Right atrium auricular region (tissue), 2 donors: ENCODE measurements at places on chromosomes 16 and 17. TPM values are rescaled to one million over a fixed set of nuclear protein-coding genes. Genes with fewer than 3 reads are reported as not detected.

DNA sequence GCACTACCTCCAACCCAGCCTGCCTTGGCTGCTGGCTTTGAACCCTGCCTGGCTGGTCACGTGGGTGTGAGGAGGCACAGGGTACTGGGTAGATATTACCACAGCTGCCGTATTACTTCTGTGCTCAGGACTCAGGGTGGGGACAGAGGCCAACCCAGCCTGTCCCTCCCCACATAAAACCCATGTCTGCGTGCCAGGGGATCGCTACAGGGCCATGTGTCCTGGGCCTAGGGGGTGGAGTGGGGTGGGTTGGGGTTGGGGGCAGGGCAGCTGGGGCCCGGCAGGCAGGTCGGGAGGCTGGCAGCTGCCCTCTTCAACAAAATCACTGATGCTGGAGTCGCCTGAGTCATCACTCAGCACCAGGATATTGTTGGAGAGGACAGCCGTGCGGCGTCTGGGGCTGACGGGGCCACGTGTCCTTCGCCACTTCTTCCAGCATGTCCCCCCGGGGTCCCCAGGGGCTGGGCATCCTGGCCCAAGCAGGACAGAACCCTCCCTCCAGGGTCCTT lies 39.7 kb upstream of the PVALEF start:
- DNase-seq: no peak

DNA sequence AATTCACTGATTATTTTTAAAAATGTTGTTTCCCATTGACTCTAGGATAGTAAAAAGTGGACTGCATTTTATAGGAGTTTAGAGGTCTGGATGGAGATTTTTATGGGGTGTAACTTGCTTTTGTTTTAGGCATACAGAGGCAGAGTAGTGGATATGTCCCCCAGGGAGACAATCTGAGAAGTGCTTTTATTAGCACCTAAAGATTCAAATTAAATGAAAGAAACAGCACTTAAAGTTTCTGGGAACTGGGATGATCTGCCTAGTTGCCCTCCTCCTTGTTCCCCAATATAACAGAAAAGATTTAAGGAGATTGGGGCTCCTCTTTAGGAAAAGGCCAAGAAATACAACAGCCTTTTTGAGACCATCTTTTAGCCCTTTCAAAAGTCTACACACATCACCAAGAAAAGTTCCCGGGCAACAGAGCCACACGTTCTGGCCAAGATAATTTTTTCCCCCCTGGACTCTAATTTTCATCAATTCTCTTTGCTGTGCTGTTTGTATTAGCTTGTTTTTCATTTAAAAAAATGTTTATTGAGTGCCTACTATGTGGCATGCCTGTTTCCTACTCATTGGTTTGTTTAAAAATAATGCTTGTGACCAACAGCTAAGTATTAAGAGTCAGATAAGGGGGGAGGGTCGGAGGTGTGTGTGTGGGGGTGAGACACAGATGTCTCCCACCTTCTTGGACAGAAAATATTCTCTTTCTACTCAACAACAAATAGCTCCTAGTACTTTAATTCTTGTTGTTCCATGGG lies 2.5 kb upstream of the IGF2BP1 start:
- peak; percentile 7 for DNase-seq

DNA sequence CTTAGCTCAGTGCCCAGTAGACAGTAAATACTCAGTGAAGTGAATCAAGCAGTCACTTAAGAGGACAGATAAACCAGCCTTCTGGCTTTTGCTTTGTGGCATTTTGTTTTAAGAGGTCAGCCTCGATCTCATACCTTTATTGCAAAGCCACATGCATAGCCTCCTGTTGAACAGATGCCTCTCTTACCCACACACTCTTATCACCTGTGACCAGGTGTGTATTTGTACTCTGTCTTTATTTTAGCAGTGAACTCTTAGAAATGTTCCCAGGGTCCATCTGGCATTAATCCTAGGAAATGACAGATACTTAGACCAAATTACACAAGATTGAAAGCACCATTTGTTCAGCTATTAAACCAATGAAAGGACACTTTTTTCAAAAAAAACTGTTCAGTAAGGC lies 1426.5 kb downstream of the CDH11 start:
- no peak for DNase-seq

C16orf92 gene
- not detected for total RNA-seq

SLC12A3 gene
- not detected for total RNA-seq

DNA sequence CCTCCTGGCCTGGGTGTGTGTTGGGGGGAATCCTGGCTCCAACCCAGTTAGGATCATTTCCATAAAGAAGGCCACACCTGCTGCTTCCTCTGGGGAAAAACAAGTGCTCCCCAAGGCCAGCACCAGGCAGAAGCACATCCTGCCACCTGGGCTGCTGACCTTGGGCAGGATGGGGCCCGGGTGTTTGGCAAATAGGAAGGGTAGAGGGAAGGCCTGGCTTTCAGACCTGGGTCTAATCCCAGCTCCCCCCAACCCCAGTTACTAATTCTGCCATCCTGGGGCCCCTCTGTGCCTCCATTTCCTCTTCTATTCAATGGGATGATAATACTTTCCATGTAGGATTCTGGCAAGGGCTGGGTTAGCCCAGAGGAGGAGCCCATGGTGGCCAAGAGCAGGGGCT lies 3.0 kb upstream of the NLRC5 start:
- DNase-seq: no peak

ABCA9 gene
- total RNA-seq: 11.3 TPM

DNA sequence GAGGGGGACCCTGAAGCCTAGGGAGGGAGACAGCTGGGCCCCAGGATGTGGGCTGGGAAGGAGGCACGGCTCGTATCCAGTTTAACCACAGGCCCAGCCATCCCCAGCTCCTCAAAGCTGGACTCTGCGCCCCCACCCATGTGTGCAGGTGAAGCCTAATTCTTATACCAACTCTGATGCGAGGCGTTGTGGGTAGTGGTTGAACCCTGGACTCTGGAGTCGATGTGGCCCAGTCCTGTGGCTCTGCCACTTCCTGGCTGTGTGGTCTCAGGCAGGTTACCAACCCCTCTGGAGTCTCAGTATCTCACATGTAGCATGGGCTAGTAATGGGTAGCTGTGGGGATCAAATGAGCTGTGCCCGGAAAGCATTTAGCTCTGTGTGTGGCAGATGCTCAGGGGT lies 60.4 kb upstream of the TOB1 start:
- no peak for DNase-seq

DNA sequence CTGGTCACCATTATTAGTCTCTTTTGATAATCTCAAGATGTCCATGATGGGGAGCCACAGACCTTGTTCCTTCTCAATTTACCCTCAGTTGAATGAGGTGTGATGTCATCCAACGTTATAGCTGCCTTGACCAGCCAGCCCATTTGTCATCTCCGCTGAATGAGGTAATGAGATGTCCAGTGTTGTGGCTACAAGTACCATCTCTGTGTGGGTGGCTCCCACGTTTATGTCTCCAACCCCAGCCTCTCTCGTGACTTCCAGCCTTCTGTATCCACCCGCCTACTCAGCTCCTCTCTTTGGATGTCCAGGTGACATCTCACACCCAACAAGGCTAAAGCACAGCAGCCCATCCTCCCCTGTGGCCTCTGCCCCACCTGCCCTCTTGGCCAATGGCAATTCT lies 18.2 kb downstream of the DNAH17 start:
- no peak for DNase-seq

LPCAT2 gene
- total RNA-seq: 5.0 TPM

NSF gene
- total RNA-seq: 17.8 TPM

DNA sequence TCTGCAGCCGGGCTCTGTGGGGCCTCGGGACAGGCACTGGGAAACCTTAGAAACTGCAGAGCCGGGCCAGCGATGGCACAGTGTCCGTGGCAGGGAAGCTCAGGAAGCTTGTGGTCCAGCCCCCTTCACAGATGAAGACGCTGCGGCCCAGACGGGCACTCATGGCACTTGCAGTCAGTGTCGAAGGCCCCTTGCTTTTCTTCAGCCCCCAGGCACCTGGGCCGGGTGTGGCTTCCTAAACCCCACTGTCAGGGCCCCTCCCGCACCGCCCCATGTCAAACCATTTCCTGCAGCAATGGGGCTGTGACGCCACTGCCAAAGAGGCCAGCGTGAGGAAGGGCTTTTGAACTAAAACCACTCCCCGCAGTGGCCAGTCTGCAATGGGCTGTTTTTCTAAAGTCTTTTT lies 164.0 kb downstream of the LAT start:
- DNase-seq: no peak

GRCh38 chr17:41772218-41772585 lies 14.3 kb downstream of the JUP start:
- DNase-seq: no peak

DNA sequence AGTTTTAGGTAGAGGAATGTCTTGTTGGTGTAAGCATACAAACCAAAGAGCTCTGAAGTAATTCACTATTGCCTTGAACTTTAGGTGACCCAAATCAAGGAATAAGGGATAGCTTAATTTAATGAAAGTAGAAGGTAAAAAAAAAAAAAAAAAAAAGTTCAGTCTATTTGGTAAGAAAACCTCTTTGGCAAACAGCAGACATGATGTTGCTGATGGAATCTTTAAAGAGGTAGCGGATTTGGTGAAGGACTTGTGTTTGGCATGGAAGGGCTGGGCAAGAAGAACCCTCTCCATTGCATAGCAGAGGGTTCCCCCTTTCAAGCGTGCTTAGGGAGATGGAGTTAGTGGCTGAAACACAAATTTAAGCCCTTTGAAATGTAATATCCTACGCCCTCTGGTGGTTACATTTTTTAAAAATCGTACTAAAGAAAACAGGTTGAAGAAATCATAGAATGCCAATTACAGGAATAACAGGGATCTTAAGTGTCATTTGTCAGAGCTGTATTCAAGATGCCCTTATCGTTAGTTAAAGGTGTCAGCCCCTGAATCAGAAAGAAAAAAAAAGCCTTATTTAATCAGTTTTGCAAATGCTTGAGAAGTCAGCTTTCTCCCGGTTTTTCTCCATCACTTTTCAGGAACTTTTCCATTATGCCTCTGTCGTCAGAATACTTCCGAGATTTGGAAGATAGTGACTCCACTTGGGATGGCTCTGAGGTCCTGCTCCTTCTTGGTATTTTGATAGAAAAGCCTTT lies 383.1 kb downstream of the KCNJ2 start:
- no peak for DNase-seq

DNAAF8 gene
- total RNA-seq: 0.44 TPM

GRCh38 chr17:41718287-41718645 lies 6.1 kb downstream of the GAST start:
- no peak for DNase-seq

POLR2C gene
- 86.3 TPM for total RNA-seq

UMOD gene
- total RNA-seq: not detected

ALOX15B gene
- total RNA-seq: 1.8 TPM

KRTAP9-4 gene
- total RNA-seq: not detected

DNA sequence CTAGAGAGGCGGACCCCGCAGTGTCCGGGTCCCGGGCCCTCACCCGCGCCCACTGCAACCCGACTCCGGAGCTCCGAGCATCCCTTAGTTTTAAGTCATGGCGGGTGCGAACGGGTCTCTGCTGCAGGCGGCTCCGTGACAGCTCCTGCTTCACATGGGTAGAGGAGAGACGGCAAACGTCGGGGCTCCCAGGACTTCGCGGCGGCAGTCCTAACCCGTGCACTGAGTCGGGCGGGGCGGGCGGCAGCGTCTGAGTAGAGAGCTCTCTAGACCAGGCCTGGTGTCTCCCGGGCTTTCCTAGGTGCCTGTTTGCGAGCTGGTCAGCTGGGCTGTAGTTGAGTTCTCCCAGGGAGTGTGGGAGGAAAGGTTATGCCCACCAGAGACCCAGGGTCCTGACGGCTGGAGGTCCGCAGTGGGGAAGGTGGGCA lies 345 bp downstream of the TSC2 start:
- DNase-seq: no peak

DNA sequence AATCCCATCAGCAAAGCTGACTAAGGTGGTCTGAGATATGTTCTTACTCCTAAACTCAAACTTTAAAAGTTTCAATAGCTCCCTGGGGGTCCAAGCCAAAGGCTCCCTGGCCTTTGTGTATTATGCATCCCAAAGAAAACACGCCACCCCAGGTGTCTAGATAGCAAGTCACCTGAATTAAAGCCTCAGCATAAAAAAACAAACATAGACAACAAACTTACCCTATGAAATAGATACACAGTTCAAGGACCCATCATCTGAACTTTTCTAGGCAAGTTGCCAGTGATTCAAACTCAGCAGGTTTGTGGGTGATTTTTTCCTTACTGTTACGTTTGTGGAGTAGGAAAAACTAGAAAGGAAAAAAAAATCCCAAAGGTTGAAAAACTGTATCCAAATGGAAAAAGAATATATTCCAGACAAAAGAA lies 12.5 kb downstream of the CMTM3 start:
- no peak for DNase-seq

GRCh38 chr16:89366561-89367537 lies 123.5 kb downstream of the ANKRD11 start:
- no peak for DNase-seq

GRCh38 chr17:1251866-1252608 lies 18.2 kb upstream of the BHLHA9 start:
- no peak for DNase-seq

GRCh38 chr17:13513039-13513405 lies 88.7 kb downstream of the HS3ST3A1 start:
- DNase-seq: no peak

KRTAP29-1 gene
- total RNA-seq: not detected

DNA sequence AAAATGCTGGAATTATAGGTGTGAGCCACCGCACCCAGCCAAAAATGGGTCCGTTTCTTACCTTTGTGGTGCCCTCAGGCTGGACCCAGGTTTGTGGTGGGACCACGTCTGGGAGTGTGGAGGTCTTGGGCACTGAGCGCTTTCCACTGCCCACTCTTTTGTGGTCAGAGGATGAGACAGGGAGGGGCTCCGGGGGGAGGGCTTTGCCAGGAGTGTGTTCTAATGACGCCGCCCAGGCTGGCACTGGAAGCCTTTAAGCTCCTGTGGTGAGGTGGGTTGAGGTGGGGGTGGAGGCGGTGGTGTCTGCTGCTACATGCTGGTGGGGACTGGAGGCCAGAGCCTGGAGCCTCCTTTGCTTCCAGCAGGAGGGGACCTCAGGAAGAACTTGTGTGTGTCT lies 12.8 kb upstream of the ADCY7 start:
- peak; percentile 55 for DNase-seq

DNA sequence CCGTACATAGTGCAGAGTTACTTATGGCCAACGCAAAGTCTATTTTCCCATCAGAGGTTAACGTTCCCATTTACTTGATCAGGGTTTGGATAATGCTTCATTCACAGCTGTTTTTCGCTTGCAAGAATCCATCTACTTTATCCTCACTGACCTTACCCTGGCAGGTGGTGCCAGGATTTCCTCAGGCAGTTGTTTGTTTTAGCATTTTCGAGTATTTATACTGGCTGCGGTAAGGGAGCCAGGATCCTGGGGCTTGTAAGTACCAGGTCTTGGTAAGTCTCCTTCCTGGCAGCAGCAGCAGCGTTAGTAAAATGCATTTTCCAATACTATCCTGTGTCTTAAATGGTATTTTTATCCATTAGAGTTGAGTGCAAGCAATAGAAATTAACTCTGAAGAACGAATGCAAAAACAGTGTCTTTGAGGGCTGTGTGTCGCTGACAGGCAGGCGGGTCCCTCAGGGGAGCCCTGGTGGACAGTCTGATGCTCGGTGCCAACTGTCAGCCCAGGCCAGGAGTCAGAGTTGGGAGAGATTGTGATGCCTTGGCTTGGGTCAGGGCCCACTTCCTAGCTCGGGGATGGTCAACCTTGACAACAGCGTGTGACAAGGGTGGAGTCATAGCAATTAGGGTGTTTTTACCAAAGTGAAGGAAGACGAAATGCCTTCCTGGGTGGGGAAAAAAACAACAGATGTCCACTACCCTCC lies 92.4 kb upstream of the HSBP1 start:
- no peak for DNase-seq

KRT36 gene
- total RNA-seq: not detected

- DNase-seq: no peak
Observed at GRCh38 chr16:73306901-73307413, 259.0 kb upstream of the ZFHX3 start.
